ENCODE measurements at places on chromosomes 5 and 9.
A peak's percentile ranks its signal among the peaks of the same experiment; 100 is the strongest.

- DNase-seq: no peak
Measured at GRCh38 chr5:171442287-171443042, 23.0 kb downstream of the FGF18 start.

DNA sequence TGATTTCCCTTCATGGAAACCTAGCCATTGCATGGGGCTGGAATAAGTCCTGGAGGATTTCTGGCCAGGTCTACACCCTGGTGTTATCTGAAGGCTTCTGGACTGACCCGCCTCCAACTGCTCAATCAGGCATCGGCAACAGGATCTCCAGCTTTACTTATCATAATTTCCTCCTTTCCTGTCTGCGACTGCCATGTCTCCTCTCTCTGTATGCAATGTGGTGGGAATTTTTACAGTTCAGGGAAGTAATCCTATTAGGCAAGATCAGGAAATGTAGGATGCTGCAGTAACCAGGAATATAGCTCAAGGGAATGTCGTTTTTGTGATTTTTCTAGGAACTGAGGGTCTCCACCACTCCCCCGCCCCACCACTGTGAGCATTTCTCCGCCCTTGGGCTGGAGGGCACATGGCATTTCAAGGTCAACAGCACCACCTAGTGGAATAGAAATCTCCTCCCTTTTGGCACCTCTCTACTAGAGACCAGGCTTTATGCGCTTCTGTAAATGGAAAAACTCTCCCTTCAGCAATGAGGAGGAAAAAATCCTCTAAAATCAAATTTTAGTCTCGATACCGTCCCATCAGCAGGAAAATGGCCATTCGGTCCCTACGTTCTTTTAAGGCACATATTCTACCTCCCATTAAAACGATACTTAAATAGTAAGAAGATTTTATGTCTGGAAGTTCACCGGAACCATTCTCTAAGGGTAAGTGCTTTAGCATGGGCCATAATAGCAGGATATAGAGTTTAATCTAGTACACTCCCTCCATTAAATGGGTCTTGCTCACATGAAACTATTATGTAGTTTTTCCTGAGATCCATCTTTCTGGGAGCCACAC is 93.0 kb downstream of the YTHDC2 start:
- DNase-seq: peak; percentile 46

DNA sequence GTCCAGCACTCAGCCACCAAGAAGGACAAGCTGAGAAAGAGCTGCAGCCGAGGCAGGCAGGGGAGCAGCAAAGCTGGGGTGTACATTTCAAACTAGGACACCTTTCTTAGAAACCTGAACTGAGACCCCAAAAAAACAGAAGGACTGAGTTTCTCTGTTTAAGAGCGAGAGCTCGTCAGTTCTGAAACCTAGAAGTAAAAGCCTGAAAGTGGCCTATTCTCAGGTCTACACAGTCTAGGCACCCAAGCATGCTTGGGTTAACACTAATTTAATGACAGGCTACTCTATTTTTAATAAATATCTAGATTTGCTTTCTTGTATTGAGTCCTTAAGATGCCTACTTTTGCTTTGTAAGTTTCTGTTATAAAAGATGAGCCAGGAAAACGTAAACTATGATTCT is 49.0 kb upstream of the TLE4 start:
- no peak for DNase-seq

DNA sequence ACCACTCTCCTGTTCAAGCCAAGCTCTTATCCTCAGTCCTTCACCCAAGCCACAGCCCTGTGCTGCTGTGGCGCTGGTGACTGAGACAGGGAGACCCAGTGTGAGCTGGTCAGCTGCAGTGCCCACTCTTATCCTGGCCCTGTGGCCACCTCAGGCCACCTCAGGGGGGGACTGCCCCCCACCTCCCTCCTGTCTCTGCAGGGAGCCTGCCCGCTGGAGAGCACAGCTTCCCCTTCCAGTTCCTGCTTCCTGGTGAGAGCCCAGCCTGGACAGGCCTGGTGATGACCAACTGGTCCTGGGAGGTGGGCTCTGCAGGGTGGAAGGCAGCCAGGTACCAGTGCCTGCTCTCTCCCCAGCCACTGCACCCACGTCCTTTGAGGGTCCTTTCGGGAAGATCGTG is 5.5 kb upstream of the EHMT1 start:
- no peak for DNase-seq

DNA sequence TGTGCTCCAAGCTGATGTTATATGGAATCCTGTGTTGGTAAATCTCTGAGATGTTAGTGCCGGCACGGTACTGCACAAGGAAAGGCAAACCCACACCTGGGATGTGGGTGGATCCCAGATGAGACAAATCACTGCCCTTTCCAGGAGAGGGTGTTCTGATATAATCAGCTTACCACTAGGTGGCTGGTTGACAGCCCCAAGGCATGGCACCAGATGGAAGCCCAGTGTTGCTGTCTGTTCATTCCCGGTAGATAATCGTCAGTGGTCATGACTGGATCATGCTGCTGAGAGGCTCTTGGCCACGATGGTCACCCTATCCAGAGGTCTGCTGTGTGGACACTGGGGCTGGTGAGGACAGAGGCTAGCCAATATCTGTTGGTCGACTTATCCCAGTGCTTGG is 184.0 kb downstream of the CACNA1B start:
- DNase-seq: no peak

- DNase-seq: no peak
Measured at GRCh38 chr9:97892421-97892820, 29.9 kb downstream of the TRMO start.

DNA sequence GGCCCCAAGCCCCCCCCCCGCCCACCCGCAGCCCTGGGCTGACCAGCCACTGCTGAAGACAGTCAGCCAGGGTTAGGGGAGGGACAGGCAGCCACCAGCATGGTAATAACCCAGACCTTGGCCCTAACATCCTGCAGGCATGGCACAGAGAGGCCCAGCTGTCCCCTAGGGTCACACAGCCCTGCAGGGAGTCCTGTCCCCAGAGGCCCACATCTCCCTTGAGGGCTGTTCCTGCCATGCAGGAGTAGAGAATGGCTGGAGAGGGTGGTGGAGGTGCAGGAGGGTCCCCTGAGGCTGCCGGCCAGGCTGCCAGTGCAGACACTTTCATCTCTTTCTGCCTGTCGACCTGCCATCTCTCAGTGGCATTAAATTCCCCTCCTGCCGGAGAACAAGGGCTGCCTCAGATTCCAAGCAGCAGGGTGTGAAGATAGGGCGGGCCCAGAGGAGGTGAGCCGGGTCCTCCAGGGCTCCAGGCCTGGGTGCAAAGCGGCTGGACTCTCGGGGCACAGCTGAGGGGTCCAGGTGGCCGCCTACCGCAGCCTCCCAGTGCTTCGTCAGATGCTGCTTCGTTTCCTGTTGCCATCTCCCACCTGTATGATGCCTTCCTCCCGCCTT is 40.0 kb downstream of the CXXC5 start:
- no peak for DNase-seq

DNA sequence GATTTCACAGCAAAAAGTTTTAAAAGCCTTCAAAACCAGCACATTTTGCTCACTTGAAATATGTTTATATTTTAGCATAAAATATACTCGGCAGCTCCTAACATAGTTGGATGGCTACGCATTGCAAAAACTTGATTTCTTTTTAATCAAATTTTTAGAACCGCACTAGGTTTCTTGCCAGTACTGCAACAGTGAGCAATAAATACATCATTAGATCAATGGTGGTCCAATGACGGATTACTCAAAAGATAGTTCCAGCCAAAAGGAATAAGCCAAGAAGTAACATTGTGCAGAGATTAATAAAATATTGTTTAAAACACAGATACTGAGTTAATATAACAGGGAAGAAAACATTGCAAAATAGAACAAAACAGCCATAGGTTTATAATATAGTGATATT is 5.5 kb downstream of the MARCHF3 start:
- DNase-seq: no peak

DNA sequence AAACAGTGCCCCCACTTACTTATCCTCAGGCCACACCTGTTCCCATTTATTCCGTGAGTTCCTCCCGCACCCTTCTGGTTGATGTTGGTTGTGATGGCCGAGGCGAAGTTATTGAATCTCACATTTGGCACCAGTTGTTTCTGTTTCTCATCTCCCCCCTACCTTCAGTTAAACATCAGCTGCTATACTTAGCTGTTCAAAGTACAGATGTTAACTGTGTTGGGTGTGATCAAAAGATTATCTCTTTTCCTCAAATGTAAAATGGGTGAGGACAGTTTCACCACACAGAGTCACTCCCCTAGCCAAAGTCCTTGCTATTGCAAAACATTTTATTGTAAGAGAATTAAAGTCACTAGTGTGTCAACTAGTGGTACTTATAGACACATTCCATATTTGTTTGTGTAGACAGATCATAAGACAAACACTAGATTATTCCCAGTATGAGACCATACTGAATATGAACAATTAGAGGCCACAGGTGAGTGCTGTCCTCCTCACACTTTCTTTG is 43.2 kb upstream of the PRSS3 start:
- DNase-seq: peak; percentile 95

DNA sequence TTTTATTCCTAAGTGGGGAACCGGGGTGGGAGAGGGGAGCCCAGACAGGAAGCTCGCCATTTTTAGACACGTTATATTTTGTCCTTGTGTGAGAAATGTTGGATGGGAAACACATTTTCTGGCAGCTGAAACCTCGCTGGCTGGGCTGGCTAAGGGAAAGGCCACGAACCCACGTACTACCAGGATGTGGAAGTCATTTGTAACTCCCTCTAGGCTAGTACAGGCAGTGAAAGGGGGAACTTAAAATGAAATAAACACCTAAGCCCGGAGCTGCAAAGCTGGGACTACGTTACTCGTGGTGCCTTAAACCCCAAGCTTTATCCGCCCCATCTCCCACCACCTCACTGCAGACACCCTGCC is 42.5 kb downstream of the TMEM174 start:
- no peak for DNase-seq

GRCh38 chr5:17204133-17204489 is 13.3 kb upstream of the BASP1 start:
- DNase-seq: no peak

DNA sequence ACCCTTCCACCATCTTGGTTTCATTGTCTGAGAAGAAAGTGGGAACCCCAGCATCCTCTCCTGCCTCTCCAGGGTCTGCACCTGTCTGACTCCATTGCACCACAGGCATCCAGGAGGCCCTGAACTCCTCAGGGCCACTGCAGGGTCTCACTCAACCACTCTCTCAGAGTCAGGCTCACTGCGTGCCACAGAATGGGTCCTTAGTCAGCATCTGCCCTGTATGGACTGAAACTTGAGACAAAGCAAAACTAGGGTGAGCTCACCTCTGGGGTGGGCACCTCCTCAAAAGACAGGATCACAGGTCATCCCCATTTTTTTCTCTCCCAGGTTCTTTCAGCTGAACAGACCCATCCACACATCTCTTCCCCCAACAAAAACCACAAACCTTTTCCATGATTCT is 59.2 kb upstream of the CPEB4 start:
- DNase-seq: no peak

DNA sequence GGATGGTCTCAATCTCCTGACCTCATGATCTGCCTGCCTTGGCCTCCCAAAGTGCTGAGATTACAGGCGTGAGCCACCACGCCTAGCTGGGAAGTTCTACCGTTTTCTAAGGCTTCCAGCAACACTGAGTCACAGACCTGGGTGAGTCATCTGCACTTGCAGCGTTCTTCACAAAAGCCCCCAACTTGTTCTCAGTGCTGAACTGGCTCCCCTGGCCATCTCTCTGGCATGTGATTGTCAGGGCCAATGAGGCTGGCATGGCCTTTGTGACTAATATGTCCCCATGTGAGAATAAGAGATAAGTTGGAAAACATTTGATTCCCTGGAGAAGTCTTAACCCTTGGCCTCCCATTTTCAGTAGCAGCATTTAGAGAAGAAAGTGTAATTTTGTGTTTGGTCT is 124.4 kb downstream of the WDR41 start:
- DNase-seq: no peak

DNA sequence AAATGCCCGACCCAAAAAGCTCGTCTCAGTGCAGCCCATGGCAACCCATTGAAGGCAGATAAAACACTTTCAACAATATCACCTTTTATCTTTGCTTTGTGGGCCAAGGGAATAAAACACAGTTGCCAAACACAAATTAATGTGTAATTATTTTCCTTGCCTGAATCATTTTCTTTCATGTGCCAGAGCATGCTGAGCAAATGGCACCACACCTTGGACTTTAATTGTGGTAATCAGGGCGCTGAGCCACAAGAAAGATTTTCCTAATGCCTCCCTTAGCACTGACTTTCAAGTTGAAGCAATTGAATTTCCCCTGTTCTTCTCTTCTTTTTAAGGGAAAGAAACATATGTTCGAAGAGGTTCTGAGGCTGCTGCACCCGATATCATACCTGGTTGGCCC is 297.1 kb upstream of the MSX2 start:
- DNase-seq: peak; percentile 82

GRCh38 chr9:7454624-7455023 is 345.0 kb downstream of the DMAC1 start:
- peak; percentile 36 for DNase-seq

DNA sequence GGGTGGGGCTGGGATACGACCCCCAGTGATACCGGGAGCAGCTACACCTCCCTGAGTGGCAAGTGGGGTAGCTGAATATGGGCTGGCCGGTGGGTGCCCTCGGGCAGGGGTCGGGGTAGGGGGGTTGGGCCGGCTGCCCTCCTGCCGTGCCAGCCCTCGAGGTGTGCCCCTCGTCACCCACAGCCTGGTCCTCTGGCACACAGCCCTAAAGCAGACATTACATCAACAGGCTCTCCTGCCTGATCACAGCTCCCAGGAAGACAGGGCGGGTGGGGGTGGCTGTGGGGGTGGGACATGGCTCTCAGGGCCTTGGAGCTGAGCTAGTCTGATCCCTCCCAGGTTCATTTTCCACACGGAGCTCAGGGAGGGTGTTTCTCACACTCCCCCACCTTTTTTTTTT is 23.2 kb downstream of the FBXW5 start:
- DNase-seq: no peak

DNA sequence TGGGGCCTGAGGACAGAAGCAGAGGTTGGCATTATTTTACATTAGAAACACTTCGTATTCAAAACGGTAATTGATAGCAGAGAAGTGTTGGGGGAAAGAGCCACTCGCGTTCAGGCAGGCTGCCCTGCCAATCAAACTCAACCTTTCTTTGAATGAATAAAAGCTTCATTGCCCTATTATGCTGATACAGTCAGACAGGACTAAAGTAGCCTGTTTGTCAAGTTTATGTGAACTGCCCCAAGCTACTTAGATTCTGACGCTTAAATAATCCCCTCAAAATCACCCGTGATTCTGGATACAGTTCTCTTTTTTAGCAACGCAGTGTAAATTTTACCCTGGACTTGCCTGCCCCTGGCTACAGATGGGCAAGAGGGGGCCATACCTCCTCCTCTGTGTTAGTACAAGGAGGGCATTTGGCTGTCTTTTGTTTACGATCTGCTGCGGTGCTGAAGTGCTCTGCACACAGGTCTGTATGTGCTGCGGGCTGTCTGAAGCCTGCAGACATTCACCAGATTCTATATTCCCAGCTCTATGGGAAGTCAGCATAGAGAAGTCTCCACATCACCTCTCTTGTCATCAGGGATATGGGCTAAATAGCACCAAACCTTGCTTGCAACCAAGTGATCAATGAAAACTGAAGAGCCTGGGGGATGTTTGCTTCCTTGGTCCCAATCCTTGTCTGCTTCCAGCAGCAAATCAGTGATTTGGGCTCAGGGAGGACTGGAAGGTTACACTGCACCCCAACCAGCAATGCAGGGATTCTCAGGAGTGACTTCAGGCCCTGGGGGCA is 218.4 kb downstream of the EBF1 start:
- DNase-seq: no peak
